ENCODE measurements at places on chromosomes 7 and 10.

DNA sequence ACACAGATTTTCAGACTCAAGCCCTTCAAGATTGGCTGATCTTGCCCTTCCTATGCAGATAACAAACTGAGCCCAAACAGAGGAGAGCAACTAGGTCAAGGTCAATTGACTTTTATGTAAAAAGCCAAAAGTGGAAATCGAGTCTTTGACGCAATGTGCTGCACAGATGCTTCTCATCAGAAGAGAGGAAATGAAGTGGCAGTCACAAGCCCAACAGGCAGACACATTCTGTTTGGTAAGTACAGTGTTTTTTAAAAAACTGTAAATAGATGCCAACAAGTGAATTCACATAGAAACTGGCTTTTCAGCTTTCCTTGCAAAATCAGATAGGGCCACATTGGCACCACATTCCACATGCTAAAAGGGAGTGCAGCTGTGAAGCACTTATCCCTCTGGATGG, 606.6 kb downstream of the KCNMA1 start:
- no peak for DNase-seq

DNA sequence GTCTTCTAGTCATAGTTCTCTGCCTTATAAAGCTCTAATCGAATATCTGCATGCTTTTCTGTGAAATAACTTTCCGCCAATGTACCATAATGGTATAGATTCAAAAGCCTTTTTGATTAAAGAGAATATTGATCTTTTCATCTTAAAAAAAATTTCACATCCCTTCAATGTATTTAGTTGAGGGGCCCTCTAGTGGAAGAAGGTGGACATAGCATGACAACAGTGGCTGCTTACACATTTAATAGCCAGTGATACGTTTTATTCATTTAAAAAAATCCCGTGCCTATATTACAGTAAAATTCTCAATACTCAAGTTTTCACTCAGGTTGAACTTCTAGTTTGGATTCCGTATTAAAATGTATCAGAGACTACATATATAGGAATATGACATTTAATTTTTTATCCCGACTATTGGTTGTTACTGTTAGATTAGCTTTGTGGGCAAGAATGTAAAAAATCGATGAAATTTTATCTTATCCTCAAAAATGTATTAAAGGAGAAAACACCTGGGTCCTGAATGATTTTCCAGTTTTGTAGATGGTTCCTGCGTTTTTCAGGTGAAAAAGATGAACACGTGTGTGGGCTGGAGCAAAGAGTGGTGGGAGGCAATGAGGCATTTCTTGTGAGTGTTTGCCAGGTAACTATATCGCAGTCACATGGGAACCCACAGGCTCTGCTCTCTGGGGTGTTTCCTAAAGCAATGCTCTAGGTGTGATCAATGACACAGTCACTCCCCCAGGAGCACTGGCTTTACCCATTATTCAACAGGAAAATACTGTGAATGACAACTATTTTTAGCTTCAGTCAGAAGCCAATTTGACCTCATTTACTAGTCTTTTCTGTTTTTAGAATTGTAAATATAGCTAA, 24.1 kb upstream of the PNLIP start:
- DNase-seq = no peak

GRCh38 chr7:139659922-139660316, 117.9 kb downstream of the HIPK2 start:
- DNase-seq = no peak

DNA sequence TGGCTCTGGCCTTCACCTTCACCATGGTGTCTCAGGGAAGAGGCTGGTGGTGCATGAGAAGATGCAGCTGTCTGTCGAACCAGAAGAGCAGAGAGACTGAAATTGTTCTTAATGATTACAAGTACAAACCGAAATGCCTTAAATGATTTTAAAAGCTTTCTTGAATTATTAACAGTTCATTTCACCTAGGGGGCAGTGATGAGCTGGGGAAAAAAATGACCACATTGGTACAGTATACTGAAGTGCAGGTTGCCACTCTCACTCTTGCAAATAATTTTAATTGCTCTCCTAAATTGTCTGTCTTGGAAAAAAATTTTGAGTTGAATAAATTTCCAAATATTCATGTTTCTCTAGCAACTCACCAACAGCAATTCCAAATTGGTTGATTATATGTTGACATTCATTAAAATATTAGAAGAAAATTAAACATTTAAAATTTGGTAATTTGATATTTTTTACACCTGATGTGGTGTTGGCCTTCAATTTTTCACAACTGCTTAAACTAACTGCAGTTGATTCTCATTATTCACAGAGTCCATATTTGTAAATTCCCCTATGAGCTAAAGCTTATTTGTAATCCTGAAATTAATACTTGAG, 692.6 kb downstream of the ZWINT start:
- DNase-seq = no peak
